Cerebellum (tissue), 4 donors: ENCODE measurements at places on chromosomes 12 and 14. TPM values are rescaled to one million over a fixed set of nuclear protein-coding genes. Genes with fewer than 3 reads are reported as not detected.

The GRIN2B gene
- 44.9 TPM for total RNA-seq

The CHURC1 gene
- 43.0 TPM for total RNA-seq

The C14orf132 gene
- 91.6 TPM for total RNA-seq

The KRT79 gene
- total RNA-seq, result not detected

The POTEM gene
- total RNA-seq, result not detected

The ZC2HC1C gene
- 1.1 TPM for total RNA-seq

The BRF1 gene
- total RNA-seq, result 70.0 TPM

The ENDOU gene
- not detected for total RNA-seq

The PIP4K2C gene
- total RNA-seq, result 13.6 TPM

The GPRC5A gene
- total RNA-seq, result 0.36 TPM

The CELA1 gene
- total RNA-seq, result not detected

The TAS2R8 gene
- total RNA-seq, result 1.5 TPM

The GNPTAB gene
- total RNA-seq, result 89.6 TPM

The C3AR1 gene
- total RNA-seq, result 1.8 TPM

The POTEG gene
- total RNA-seq, result not detected

The MAP1LC3B2 gene
- total RNA-seq, result 1.4 TPM

The SMIM41 gene
- total RNA-seq, result 0.18 TPM

The GPX2 gene
- total RNA-seq, result not detected

The CEBPE gene
- not detected for total RNA-seq

The ADAMTS20 gene
- 0.82 TPM for total RNA-seq

The KRT78 gene
- total RNA-seq, result not detected

The HAL gene
- 0.73 TPM for total RNA-seq

The KRT75 gene
- total RNA-seq, result not detected
